Activated CD4-positive, alpha-beta T cell treated with anti-CD3 and anti-CD28 coated beads for 36 hours (primary cell): ENCODE measurements at places on chromosomes 11 and 22. TPM values are rescaled to one million over a fixed set of nuclear protein-coding genes. Genes with fewer than 3 reads are reported as not detected.

DNA sequence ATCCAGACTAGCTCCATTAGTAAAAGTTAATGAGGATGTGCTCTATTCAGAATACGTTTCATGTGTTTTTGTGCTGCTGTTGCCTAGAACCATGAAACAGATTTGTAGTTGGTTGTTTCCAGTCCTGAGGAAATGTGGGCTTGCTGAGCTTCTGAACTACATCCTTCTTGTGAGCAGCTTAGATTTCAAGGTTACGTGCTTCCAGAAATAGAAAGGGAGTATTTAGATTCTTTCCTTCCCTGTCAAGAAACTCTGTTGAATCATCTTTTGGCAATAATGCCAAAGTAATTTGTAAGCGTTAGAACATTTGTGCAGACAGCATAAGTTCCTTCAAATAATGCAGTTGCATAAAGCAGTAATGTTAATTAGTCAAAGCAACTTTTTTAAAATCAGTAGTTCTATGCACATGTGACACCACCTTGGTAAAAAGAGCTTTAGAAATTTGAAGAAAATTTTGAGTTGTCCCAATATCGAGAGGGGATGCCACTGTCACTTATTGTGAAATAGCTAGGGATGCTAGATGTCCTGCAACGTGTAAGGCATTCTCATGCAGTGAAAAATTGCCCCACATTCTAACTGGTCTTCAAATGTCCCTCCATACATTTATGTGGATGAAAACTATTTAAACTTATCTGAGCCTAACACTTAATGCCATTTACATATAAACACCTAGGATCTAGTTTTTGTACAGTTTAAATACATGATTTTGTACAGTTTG lies 169.6 kb downstream of the ETS1 start:
- peaks cover 68% of the 10 kb centered on the region for H3K4me1 ChIP-seq
- no peaks in the 10 kb centered on the region for H3K36me3 ChIP-seq
- H3K4me3 ChIP-seq = no peak overlapping the region
- H3K27ac ChIP-seq = no peak overlapping the region

DNA sequence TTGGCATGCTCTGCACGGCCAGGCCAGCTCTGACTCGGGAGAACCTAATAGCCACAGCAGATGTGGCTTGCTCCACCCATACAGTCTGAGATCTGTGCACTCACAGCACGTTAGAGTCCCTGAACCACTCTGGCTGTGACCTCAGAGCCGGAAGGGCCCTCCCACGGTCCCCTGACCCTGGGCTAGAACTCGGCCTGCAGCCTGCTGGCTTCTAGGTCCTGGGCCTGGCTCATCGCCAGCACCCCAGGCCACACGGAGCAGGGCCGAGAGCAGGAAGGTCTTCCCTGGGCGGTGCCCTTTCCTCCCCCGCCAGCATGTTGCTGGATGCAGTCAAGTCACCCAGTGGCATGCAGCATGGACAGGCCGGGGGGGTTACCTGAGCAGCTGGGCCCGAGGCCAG lies 35.3 kb upstream of the TTLL12 start:
- no peak overlapping the region for H3K27ac ChIP-seq
- no peak for DNase-seq
- no peaks in the 10 kb centered on the region for H3K27me3 ChIP-seq
- no peaks in the 10 kb centered on the region for H3K4me1 ChIP-seq
- no peak overlapping the region for H3K4me3 ChIP-seq
- H3K36me3 ChIP-seq = no peaks in the 10 kb centered on the region

DNA sequence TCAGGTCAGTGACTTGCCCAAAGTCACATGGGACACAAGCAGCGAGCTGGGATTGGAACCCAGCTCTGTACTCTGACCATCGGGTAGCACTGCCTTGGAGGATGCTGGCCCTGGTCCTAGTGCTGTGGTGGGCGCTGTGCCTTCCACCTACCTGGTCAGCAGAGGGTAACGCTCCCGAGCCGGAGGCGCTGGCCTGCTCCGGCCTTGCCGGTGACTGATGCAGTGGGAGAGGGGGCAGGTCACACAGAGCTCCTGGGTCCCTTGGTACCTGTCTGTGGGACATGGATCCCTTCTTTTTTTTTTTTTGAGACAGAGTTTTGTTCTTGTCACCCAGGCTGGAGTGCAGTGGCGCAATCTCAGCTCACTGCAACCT lies 43.0 kb downstream of the CACNA1I start:
- no peak for DNase-seq
- no peak overlapping the region for H3K4me3 ChIP-seq
- H3K27me3 ChIP-seq = peaks cover 5% of the 10 kb centered on the region
- H3K36me3 ChIP-seq = no peaks in the 10 kb centered on the region

- no peak overlapping the region for H3K4me3 ChIP-seq
- H3K27me3 ChIP-seq = peaks cover 14% of the 10 kb centered on the region
- no peaks in the 10 kb centered on the region for H3K4me1 ChIP-seq
Measured at GRCh38 chr11:71239581-71239980, 12.8 kb downstream of the SHANK2 start.

GRCh38 chr11:76791861-76792260 lies 8.7 kb downstream of the TSKU start:
- H3K36me3 ChIP-seq = no peaks in the 10 kb centered on the region
- H3K4me1 ChIP-seq = no peaks in the 10 kb centered on the region
- DNase-seq = no peak

Gene RIBC2
- 6.3 TPM for total RNA-seq

GRCh38 chr11:122375687-122376399 lies 259.8 kb upstream of the BLID start:
- peak; percentile 26 for DNase-seq
- no peak overlapping the region for H3K27ac ChIP-seq
- no peak overlapping the region for H3K4me3 ChIP-seq

Gene LRRC56
- 0.96 TPM for total RNA-seq

DNA sequence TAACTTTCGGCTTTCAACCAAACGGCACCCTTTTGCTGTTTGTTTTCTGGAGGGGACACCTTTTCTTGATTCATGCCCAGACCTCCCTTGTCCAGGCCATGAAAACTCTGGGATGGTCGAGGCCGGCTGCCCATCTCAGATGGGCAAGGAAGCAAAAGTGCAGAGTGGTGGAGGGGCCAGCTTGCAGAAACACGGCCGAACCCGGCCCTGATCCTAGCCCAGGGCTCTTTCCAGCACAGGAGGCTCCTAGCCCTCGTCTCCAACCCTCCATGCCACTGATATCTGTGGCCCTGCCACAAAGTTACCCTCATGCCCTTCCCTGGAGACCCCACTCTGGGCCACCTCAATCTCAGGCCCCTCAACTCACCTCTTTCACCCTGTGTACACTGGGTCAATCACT lies 18.9 kb upstream of the SLC22A12 start:
- no peak overlapping the region for H3K4me3 ChIP-seq
- peaks cover 4% of the 10 kb centered on the region for H3K27me3 ChIP-seq
- DNase-seq = no peak
- no peaks in the 10 kb centered on the region for H3K4me1 ChIP-seq
- H3K27ac ChIP-seq = no peak overlapping the region

DNA sequence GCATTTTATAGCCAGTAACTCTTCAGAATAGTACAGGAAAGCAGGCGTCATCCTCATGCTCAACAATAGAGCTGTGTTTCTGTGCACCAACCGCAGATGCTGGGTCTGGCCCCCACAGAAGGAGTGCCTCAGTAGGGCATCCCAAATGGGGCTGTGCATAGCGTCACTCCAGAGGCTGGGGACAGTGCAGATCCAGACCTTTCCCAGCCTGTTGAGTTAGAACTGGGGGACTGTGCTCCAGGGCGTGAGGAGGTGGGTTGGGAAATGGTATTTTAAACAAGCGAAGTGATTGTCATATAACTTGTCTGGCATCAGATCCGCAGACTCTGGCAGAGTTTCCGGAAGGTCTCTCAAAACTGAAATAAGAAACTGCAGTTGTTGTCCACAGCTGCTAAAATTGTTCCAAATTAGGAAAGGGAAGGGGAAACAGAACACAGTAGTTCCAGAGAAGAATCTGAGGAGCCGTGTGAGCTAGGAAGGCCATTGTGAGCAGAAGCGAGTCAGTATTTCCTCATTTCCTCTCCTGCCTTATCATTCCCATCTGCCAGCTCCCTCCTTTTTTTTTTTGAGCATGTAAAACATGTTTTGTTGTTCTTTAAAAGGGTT lies 52.2 kb downstream of the JAM3 start:
- peaks cover 5% of the 10 kb centered on the region for H3K36me3 ChIP-seq
- H3K27me3 ChIP-seq = peaks cover 26% of the 10 kb centered on the region
- H3K4me1 ChIP-seq = peaks cover 19% of the 10 kb centered on the region
- no peak for DNase-seq
- no peak overlapping the region for H3K27ac ChIP-seq

DNA sequence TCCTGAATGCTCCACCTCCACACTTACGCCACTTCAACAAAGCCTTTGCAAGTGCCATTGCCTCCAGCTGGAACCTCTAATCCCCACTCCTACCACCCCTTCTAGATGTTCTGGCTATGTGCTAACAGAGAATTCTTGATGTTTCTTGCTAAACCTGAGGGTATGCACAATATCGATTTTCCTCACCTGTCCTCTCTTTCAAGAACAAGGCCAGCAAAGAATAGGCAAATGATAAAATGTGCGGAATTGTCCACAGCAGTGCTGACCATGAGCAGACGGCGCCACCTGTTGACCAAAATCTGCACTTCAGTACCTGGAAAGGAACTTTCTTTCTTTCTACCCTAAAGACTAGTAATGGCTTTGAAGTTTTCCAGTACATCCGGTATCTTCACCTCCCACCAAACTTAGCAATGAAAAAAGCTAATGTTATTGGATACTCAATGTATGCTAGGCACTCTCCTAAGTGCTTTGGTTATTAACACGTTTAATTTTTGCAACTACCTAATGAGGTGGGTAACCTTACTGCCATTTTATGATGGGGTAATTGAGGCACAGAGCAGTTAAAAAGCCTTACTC lies 3.4 kb downstream of the TIMM10 start:
- H3K4me1 ChIP-seq = peaks cover 37% of the 10 kb centered on the region
- peaks cover 30% of the 10 kb centered on the region for H3K36me3 ChIP-seq
- peak; percentile 87 for DNase-seq
- H3K27me3 ChIP-seq = no peaks in the 10 kb centered on the region

DNA sequence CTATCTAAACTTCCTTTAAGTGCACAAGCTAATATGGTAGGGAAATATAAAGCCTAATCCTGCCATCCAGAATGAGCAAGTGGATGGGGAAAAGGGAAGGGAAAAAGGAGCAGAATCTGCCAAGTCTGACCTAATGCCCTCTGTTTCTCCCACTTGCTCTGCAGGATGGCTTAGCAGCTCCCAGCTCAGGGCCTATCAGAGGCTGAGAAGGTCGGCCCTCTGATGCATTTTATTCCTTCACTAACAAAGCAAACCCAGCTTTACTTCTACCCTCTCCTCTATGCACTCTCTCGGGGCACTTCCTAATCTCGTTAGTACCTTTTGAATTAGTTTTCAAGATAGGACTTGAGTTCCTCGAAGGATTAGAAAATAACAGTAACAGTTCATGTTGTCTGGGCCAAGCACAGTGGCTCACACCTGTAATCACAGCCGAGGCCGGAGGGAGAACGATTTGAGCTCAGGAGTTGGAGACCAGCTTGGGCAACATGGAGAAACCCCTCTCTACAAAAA lies 9.9 kb upstream of the OR51V1 start:
- H3K4me3 ChIP-seq = no peak overlapping the region
- no peak overlapping the region for H3K27ac ChIP-seq
- no peak for DNase-seq
- H3K36me3 ChIP-seq = no peaks in the 10 kb centered on the region
- no peaks in the 10 kb centered on the region for H3K4me1 ChIP-seq

DNA sequence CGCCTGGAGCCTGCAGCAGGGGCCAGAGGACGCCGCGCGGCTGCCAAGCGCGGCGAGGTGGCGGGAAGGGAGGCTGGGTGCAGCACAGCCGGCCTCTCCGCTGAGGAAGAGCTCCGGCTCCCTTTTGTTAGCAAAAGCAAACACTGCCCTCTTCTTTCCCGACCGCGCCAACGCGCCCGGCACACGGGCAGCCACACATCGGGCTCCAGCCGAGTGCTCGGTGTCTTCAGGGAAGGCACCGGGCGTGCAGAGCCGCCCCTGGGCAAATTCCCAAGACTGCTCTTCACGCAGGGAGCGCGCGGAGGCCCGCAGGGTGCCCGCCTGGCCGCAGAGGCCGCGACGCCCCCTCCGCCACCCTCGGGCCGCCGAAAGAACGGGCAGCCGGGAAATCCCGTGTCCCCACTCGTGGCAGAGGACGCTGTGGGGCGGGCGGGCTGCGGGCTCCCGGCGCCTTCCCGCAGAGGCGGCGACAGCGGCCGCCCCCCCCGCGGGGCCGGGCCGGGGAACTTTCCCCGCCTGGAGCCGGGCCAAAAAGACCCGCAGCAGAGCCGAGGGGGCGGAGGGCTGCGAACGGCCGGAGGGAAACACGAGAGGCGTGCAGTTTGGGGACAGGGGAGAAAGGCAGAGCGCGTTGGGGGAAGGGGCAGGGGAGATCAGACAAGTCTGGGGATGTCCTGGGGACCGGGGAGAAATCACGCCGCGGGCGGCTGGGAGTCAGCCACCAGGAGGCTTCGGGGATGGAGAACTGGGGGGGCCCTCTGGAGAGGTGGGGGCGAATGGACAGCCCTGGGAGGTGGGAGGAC lies 931 bp downstream of the CADM1 start:
- no peaks in the 10 kb centered on the region for H3K36me3 ChIP-seq
- peaks cover 32% of the 10 kb centered on the region for H3K27me3 ChIP-seq
- peak overlapping the region; percentile 44 for H3K4me3 ChIP-seq
- peak; percentile 52 for DNase-seq
- H3K4me1 ChIP-seq = peaks cover 10% of the 10 kb centered on the region
- H3K27ac ChIP-seq = no peak overlapping the region

Gene PKP3
- 0.07 TPM for total RNA-seq

DNA sequence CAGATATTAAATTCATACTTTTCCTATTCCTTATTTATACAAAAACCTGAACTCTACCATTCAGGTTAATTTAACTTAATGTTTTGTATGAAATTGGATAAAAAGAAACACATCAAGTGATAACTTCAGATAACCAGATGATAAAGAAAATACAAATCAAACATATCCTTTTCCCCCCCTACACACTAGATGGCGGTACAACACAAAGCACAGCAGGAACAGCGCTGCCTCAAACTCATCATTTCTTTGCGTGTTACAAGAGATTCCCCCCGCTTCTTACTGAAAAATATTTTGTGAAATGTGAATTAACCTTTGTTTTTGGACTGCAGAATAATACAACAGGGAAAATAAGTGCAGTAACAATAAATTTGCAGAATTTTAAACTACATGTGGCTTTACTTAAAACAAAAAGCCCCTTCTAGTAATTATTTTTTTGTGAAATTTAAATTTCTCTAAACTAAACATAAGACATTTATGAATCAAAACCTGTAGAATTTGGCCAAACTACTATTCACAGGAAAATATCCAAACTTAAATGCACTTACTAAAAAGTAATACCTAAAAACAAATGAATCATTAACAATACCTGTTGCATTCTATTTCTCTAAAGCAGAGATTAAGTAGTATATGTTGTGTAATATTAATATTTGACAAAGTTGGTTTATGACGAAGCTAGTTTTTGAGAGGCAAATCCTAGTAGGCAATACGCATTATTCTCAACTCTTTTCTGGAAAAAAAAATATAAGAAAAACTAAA lies 74.4 kb downstream of the ARHGAP32 start:
- H3K27me3 ChIP-seq = no peaks in the 10 kb centered on the region
- no peaks in the 10 kb centered on the region for H3K36me3 ChIP-seq
- H3K27ac ChIP-seq = no peak overlapping the region
- H3K4me1 ChIP-seq = peaks cover 11% of the 10 kb centered on the region

Gene TRIM49
- not detected for total RNA-seq

Gene CSKMT
- total RNA-seq = 31.3 TPM

- no peak overlapping the region for H3K27ac ChIP-seq
- H3K27me3 ChIP-seq = no peaks in the 10 kb centered on the region
- no peak for DNase-seq
- H3K4me3 ChIP-seq = no peak overlapping the region
- no peaks in the 10 kb centered on the region for H3K4me1 ChIP-seq
Measured at GRCh38 chr11:44149651-44150050, 54.2 kb downstream of the EXT2 start.

GRCh38 chr11:115287266-115287665 lies 216.9 kb downstream of the CADM1 start:
- H3K4me1 ChIP-seq = no peaks in the 10 kb centered on the region
- no peak overlapping the region for H3K27ac ChIP-seq
- no peaks in the 10 kb centered on the region for H3K36me3 ChIP-seq
